ENCODE measurements at places on chromosomes 3 and 15.

DNA sequence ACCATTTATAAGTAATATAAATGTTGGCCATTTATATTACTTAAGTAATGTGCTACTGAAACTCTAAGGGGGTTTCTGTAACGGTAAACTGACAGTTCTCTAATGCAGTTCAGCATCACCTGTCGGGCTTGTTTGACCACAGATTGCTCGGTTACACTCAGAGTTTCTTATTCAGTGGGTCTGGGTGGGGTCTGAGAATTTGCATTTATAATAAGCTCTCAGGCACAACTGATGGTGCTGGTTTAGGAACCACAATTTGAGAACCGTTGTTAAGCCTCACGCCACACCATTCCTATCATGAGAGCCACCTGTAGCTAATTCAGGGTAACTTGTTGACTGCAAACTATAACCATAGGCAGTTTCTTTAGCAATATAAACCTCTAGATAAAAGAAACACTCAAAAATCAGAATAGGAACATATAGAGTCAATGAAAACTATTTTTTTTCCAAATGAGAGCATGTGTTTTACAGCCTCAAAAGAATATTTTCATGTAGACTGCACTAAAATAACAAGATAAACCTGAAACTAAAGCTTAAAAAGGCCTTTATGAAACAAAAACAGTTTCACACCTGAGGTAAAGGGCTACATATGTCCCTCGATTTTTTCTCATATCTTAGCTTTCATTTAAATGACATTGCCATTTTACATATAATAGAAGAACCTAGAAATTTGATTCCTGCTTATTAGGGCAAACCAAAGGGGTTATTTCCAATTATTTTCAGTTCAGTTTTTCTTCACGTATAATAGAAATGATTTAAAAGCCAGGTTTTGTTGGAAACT, 604.8 kb downstream of the UNC13C start:
- no peak for DNase-seq

- no peak for DNase-seq
Observed at GRCh38 chr15:37995461-37996347, 61.3 kb downstream of the TMCO5A start.

DNA sequence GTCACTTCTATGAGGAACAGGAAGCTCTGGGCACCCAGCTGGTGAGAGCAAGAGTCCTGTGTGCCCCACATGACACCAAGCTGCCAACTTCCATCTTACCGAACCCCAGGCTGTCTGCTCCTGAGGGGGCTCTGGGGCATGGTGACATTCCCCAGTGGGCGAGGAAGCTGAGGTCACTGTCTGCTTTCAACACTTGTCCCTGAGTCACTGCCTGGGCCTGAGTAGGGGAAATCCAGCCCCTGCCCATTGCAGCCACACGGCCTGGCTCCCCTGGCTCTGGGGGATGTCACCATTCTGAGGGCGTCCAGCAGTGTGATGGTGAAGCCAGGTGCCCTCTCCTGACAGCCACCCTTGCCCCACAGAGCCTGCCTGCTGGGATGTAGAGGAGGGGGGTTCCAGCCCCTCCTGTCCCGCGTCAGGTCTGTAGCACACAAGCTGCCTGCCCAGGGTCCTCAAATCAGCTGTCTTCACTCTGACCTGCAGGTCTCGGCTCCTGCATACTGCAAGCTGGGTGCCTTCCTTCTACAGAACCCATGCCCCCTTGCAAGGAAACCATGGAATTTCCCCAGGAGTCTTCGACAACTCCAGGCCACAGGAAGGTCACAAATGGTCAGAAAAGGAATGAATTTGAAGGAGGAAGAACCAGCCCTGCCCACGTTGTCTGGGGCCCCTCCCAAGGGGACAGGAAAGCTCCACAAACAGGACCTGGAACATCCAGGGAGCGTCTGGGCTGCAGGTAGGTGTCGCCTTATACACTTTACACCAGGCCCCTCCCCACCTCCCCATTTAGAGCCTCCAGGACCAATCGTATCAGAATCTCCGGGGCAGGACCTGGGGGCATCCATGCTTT, 69.9 kb upstream of the GATM start:
- no peak for DNase-seq

GRCh38 chr3:64214381-64215018, 10.8 kb downstream of the PRICKLE2 start:
- no peak for DNase-seq

GRCh38 chr3:11274566-11275142, 2.5 kb downstream of the ATG7 start:
- DNase-seq = no peak

GRCh38 chr3:115899535-115899934, 276.2 kb downstream of the GAP43 start:
- no peak for DNase-seq

GRCh38 chr3:179526989-179527391, 35.7 kb upstream of the ACTL6A start:
- DNase-seq = no peak

DNA sequence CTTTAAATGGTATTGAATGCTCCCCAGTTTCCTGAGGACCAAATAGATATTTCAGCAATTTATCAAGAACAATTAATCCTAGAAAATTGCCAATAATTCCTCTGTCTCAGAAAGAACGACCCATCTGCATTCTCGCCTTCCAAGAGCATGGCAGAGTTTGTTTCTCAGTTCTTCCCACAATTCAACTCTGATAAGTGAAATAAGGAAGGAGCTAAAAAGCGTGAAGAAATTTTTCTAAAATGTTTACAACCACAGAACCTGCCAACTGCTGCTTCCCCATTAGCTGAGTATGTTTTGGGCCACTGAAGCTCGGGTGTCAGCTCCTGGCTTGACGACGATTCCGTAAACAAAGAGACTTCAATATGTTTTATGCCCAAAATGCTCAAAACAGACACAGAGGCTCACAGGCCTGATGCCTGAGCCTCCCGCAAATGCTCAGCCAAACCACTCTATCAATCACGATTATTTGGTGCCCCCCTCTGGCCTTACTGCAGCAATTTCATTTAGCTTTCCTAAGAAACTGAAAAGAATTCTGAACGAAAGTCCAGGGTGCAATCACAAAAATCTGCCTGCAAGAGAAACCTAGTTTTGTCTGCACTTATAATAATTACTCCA, 259.2 kb upstream of the CCDC54 start:
- no peak for DNase-seq

DNA sequence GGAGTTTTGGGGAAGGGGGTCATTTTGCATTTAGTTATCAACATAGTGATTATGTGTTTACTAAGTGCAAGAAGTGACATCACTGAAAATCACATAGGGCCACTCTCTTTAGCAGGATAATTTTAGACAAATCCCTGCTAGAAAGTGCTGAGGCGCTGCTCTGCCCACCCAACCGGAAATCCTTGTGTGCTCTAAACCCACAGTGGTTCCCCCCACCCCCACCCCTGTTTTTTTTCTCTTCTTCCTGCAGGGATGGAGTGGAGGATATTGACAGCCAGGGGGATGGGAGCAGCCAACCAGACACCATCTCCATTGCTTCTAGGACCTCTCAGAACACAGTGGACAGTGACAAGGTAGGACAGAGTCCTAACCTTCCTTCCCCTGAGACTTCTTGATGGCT, 234.2 kb upstream of the UMPS start:
- no peak for DNase-seq

DNA sequence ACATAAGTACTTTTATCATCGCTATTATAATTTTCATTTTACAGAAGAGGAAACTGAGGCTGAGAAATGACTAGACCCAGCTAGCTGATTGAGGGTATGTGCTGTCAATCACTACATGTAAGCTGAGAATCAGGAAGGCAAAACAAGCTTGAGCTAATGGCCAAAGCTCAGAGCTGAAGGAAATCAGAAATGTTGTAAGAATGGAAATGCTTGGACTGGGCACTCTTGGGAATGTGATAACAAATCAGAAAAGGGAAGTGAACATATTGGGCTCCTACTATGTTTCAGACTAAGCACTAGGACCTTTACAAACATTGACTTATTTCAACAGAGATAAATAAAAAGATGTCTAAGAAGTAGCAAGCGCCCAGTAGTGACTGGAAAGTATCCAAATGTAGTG, 33.8 kb upstream of the BOC start:
- DNase-seq = no peak

GRCh38 chr15:27549746-27550145, 549.4 kb downstream of the OCA2 start:
- DNase-seq = no peak

- DNase-seq = no peak
Observed at GRCh38 chr15:66698971-66699370, 3.1 kb upstream of the SMAD6 start.

DNA sequence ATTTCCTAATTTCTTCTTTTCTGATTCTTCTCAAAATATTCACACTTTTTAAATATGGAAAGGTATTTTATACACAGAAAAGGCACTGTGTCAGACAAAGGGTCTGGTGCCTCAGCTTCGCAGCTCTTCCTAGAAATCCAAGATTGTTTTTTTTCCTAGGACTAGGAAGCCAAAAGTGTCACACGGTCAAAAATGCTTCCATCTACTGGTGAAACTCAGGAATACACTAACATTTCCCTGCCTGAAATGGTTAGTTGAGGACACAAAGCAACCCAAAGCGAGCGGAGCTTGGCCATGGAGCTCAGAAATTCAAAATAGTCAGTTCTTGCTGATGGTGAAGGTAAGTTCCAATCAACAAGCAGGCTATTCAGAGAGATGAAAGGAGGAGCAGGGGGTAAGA, 426.5 kb upstream of the RASGRP1 start:
- DNase-seq = no peak

DNA sequence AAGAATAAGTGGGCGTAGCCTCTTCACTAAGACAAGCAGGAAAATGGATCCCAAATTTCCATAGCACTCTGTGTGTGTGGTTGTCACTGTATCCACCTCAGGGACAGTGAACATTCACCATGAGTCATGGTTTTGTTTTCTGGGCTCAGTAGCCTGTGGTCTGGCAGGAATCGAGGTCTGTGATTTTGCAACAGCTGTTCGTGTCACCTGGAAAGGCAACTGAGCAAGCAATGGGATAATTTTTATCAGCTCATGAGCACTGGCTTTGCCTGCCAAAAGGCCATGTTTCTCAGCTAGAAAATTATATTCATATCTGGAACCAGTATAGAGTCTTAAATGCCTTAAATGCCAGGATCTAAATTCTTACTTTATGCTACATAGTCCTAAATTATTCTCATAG, 60.9 kb downstream of the STRIT1 start:
- DNase-seq = no peak

DNA sequence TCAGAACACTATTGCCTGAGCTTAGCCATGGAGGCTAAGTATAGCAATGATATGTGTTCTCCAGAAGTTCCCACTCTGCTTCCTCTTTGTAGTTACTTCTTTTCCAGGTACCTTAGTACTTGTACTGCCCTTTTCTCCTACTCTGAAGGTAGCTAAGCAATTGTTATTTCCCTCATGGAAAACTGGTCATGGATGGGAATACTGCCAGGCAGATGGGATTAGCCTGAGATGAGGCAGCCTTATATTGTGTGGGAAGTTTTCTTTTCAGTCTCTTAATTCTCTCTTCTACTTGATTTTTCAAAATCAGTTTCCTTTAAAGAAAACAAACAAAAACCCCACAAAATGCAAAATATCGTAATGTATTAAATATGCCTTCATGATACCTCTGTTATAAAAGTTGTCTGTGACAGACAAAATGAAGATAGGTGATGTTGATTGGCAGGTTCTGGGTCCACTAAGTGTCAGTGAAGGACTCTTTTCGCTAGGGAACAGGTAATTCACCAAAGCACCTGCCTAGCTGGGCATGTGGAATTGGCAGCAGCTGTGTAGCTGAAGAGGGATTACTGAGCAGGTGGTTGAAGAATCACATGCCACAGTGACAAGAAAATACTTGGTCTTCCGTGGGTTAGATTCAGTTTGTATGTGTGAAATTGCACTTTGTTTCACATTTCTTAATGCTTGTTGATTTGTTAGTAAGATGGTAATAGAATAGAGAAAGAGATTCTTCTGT, 4.1 kb downstream of the ZNF609 start:
- no peak for DNase-seq

All from T-helper 17 cell (primary cell).